ENCODE measurements at places on chromosomes 1 and 21. TPM values are rescaled to one million over a fixed set of nuclear protein-coding genes. Genes with fewer than 3 reads are reported as not detected.

GRCh38 chr1:235430991-235431390 is 63.8 kb downstream of the TBCE start:
- no peak for DNase-seq

GRCh38 chr1:160428655-160429054 is 28.3 kb downstream of the VANGL2 start:
- peak; percentile 49 for DNase-seq

DNA sequence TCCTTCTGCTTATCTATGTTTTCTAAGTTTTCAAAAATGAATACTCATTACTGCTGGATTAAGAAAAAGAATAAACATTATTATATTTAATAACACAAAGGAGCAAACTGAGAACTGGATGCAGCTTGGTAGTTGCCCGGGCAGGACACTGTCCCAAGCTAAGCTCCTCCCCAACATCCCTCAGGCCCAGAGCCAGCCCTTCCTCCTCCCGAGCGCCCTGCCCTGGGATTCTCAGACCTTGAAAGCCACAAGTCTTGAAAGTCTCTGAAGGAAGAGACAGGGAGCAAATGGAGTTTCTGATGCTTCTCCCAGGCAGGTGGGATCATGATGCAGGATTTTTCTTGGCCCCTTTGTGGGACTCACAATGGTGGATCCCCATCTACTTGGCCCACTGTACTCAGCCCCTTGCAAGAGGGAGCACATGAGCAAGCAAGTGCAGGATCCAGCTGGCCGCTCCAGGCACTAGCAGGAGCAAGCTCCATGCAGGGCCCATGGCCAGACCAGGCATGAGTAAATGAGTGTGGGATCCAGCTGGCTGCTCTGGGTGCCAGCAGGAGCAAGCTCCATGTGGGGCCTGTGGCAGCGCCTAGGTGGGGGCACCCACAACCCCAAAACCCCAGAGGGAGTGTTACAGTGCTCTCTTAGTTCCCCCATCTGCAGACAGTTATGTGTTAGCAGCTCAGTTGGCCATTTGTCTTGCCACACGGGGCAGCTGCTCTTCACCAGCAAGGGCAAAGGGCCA is 32.1 kb upstream of the RAB4A start:
- no peak for DNase-seq

DNA sequence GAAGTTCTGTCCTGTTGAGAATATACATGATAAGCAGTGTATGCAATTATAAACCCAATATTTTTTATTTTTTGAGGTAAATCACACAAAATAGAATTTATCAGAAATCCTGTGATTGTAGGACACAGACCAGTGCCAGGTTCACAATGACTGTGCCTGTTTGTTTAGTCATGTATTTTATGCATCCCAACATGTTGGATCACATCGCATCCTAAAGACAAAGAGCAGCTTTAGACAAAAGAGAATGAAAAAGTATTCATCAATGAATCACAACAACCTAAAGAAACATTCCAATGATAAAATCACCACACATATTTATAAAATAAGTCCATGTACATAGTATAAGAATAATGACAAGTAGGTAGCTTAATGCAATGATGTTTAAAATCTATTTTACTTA is 53.2 kb upstream of the LRRC8D start:
- no peak for DNase-seq

- DNase-seq, result peak; percentile 46
These were observed at the start of gene SLC37A1 for GRCh38 chr21:42513151-42513984. SLC37A1 (plus strand) TSS chr21:42513852; CDS start chr21:42518455, 4,603 bp downstream.

DNA sequence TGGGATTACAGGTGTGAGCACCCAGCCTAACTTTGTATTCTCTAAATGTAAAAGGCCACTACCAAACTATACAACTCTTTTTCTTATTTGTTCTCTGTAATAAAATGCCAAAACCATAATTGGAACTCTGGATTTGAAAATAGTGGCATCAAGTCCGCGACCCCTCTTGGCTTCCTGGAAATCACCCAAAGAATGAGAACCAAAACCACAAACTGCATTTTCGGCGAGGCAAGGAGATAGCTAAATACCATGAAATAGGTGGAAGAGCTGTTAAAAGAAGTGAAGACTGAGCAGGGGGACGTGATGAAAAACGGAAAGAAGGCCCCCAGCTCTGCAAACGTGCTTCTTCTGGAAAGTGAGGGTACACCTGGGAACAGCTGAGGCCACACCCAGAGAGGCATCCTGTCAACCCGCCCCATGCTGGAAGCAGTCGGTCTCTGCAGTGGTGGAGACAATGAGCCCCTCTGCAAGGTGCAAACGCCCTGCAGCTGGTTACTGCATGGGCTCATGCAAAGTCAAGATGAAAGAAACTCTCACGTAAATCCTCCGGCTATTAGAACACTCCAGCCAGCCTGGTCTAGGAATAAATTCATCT is 22.5 kb downstream of the VPS26C start:
- peak; percentile 71 for DNase-seq

- DNase-seq, result peak; percentile 51
These were observed 73.7 kb downstream of the S1PR1 start for GRCh38 chr1:101310506-101310905.

DNA sequence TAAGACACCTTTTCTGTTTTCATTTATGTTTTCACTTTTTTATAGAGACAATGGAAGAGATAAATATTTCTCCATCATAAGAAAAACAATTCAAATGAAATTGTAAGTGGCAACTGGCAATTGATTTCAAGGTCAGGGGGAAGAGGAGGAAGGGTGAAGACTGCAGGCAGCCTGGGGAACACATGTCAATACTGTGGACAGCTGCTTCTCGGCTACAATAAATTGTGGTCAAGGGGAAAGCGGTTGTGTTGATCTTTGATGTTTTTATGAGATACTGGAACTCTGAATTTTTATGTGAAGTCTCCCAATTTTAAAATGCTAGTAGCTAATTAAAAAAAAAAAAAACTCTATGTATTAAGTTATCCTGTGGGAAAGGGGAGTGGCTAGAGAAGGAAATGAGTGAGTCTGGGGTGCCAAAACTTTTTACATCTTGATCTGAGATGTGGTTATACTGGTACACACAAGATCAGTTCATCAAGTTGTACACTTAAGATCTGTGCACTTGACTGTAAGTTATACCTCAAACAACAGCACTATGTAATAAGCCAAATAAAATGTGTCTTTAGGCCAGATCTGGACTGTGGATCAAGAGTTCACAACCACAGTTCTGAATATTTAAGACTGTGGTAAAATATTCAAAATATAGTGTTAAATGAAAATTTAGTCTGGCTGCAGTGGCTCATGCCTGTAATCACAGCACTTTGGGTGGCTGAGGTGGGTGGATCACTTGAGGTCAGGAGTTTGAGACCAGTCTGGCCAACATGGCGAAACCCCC is 18.0 kb downstream of the SSX2IP start:
- no peak for DNase-seq

DNA sequence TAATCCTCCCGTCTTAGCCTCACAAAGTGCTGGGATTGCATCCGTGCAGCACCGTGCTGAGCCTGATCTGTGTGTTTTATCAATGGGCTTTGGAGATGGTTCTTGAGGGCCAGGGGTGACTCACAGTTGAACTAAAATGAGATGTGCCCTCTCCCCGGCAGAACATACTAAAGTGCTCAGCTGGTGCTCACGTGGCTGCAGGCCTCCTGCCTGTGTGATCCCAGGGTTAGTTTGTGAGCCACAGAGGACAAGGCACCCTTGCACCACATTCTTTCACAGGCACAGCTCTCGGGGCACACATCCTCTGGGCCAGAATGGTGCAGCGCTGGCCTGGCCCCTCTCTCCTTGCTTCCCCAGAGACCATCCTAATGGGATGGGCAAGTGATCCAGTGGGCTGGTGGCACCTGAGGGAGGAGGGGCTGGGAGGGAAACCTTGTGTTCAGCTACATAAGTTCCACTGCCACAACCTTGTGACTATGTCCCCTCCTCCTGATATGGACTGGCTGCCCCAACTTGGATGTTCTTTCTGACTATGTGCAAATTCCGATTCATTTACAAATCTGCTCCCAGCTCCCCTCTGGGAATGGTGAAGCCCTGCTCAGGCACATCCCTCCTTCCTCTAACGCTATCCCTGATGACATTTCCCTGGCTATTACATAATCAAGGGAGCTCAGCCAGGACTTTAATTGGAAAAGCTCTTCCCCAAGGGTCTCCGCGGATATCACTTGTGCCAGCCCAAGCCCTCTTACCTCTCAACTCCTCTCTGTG is 197.0 kb upstream of the EDN2 start:
- no peak for DNase-seq

GRCh38 chr21:40047211-40047610 is 180.0 kb downstream of the PCP4 start:
- no peak for DNase-seq

DNA sequence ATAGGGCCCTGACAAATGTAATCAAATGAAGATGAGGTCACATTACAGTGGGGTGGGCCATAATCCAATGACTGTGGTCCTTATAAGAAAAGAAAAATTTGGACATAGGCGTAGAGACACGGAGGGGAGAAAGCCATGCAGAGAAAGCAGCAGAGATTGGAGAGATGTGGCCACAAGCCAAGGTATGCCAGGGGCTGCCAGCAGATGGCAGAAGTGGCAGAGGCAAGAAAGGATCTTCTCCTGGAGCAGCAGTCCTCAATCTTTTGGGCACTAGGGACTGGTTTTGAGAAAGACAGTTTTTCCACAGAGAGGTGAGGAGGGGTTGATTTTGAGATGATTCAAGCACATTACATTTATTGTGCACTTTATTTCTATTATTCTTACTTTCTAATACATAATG is 355.1 kb downstream of the NPHP4 start:
- DNase-seq, result peak; percentile 38

DNA sequence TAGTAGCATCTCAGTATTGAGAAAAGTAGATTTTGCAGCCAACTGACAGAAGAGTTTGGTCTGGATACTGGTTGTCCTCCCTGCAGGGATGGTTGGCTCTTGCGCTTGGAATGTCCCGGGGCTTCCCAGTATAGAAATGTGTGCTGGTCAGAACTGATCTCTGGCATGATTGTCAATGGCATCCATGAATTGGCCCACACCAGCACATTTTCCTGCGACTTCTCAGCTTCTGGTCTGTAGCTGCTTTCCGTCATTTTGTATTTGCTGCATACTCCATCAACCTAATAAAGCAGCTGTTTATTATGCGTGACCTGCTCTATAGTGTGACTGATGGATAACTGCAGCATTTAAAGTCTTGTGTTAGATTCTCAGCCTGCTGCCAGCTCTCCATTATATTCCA is 203.7 kb downstream of the S1PR1 start:
- no peak for DNase-seq

- DNase-seq, result peak; percentile 27
These were observed 102.3 kb downstream of the RPE65 start for GRCh38 chr1:68347415-68347814.

- DNase-seq, result no peak
These were observed 63.8 kb upstream of the ARHGAP29 start for GRCh38 chr1:94301186-94301585.

DPH2 gene
- 32.9 TPM for total RNA-seq

HPCA gene
- total RNA-seq, result not detected

ACTL8 gene
- not detected for total RNA-seq

FCRL4 gene
- not detected for total RNA-seq

HHIPL2 gene
- 0.18 TPM for total RNA-seq

CCDC30 gene
- 2.2 TPM for total RNA-seq

RAB42 gene
- not detected for total RNA-seq

PROK1 gene
- total RNA-seq, result not detected

RGS4 gene
- total RNA-seq, result not detected

Measured in activated CD8-positive, alpha-beta T cell treated with anti-CD3 and anti-CD28 coated beads, Interleukin-2, amount 10 ng/mL, durations not matched to agents 7 days and 5 days (primary cell).